Neural crest cell (in vitro differentiated cells): ENCODE measurements at places on chromosomes 3 and 15.

DNA sequence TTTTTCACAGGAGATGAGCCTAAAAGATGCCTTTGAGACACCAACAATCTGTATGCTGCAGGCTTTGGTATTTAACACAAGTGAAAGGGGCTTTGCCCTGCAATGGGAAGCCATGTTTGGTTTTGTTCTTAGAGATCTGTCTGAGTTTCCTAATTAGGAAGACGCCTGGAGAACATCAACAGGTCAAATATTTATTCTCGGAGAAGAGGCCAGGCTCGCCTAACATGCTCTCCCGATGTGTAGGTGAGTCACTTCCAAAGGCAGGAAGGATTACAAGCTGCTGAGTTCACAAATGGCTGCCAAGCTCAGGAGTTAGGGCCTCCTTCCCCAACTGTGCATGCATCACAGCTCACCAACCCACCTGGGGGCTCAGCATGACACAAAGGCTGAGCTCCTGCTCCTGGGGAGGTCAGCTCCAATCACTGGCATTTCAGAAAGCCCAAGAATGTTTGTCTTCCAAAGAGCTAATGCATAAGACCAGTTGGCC is 119.5 kb upstream of the PRICKLE2 start:
- no peak for DNase-seq

- DNase-seq: no peak
These were observed 17.4 kb upstream of the TRMT10C start for GRCh38 chr3:101544161-101544850.

- DNase-seq: no peak
These were observed 55.2 kb downstream of the NPTN start for GRCh38 chr15:73578026-73578425.

- no peak for DNase-seq
These were observed 68.9 kb downstream of the IL20RB start for GRCh38 chr3:137026701-137027100.

GRCh38 chr3:48467110-48467454 is 20.5 kb downstream of the ATRIP start:
- DNase-seq: no peak

DNA sequence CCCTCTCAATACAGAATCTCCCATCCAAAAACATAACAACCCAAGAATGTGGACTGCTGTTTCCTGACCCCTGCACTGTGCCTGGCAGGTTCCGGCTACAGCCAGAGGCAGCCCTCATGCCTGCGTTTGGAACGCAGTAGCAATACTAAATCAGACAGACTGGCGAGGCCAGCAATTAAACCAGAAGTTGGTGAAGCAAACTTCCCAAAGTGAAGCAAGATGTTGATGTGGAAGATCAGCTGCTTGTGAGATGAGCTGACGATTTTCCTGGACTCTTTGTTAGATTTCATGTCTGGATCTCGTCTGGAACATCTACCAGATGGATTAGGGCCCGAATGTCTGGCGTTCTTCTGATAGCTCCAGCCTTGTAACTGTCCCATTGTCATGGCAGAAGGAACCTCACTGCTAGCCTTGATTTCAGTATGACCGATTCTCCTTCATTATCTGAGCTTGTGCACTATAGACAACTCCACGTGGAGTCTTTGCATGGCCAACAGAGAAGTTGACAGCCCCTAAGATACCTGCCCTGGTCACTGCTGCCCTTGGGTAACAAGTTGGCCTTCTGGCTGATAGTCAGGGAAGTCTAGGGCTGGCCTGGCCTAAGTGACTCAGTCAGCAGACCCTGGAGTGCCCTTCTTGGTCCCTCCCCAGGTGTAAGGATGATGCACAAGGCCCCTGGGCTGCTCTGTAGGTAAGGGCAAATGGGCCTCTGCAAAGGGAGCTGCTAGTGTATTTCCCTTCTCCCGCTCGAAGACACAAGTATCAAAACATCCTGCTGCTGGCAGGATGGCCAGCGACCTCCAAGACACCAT is 126.5 kb downstream of the ADAMTS17 start:
- DNase-seq: no peak

DNA sequence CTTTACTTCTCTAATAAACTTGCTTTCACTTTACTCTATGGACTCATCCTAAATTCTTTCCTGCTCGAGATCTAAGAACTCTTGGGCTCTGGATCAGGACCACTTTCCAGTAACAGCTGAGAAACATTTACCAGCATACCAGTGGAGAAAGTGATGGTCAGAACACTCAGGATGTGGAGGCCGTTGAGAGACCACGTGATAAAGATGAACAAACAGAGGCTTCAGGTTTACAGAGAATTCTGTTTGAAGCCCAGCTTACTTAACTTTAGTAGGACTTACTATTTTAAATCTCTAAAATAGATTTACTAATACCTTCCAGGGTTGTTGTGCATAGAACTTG is 57.0 kb downstream of the FRMD4B start:
- DNase-seq: no peak

- no peak for DNase-seq
These were observed 4.1 kb downstream of the FOXP1 start for GRCh38 chr3:71579326-71579934.

DNA sequence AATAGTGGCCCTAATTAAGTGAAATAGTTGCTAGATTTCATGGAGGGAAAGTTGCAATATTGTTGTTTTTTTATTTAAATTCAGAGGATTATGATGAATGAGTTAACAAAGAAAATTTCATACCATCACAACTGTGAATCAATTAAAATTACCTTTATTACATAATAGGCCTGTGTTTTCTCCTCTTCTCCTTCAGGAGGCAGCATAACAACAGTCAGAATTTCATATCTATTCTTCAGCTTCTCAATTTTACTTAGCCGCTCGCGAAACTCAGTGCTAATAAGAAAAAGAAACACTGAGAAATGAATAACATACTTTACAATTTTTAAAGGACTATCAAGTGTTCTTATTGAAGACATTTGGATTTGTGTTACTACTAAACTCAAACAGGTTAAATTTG is 29.4 kb downstream of the TTC14 start:
- DNase-seq: no peak

DNA sequence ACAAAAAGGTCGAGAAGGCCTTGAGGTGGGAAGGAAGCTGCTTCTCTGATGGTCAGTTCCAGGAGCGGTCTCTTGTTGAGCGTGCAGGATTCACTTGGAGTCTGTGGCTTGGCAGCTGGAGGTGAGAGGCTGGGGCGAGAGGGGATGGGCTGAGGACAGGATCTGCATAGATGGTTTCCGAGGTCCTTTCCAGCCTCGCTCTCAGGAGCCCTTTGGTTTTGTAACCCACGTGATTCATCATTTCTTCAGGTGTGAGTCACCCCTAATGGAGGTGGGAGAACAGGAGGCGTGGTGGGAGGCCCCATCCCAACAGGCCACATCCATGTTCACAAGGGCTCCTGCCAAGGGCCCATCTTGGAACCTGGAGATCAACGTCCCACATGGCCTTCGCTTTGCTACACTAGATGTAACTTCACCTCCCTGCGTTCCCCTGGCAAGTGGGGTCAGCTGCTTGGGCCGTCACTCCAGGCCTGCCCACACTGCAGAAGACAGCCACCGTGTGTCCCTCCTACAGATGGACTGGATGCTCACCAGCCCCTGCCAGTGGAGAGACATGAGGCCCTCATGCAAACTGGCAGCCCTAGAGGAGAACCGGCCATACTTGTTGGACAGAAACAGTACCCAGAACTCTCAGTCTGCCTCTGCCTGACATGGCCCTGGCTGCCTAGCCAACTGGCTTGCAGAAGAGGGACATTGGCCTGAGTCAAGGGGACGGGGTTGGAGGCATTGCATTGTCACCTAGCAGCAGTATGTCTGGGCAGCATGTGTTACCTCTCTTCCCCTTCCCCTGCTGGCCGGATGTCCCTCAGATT is 1.6 kb upstream of the PCSK6 start:
- no peak for DNase-seq

DNA sequence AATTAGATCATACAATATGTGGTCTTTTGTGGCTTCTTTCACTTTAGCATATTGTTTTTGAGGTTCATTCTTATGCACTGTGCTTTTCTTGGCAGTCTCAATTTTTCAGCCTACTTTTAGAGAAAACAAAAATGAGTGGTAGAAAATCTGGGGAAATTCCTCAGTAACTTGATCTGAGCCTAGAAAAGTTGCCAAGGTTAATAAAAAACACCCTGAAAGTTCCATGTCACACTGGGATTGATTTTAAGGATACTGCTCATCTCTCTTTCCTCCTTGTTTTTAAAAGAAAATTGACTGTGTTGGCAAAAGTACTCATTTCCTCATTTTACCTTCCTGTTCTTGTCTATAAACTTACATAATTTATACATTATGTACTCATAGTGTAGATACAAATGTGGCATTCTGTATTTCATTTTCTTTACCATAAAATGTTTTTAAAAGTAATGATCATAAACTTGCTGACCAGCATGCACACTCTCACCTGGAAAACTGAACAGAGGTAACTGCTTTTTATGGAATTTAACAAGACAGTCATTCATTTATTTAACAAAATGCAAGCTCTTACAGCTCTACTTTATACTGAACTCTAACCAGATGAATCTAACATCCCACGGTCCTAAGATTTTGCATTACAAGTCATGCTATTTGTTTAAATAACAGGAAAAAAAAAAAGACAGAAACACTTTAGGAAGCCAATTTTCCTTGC is 28.6 kb upstream of the SH3BP5 start:
- DNase-seq: no peak

DNA sequence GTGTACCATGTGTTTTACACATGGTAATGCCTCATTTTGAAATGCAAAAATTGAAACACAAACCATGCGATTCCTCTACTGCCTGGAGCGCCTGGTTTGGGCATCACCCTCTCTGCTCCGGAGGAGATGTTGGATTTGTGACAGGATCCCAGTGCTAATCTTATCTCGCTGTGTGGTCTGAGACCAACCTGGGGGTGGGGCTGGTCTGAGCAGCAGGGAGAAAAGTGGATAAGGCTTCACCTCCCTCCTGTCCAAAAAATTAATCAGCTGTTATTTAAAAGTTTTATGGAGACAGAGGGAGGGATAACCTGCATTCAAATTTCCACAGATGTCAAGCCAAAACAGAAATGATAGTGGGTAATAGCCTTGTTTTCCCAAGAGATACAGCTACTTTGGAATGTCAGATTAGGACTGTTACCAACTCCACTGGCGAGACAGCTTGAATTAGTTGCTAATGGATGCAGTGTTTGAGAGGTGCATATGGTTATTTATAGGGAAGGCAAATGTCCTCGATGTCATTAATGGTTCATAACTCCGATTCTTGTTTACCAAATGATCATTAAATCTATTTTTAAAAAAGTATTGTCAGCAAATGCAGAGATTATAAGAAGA is 54.0 kb upstream of the SKOR1 start:
- DNase-seq: no peak

DNA sequence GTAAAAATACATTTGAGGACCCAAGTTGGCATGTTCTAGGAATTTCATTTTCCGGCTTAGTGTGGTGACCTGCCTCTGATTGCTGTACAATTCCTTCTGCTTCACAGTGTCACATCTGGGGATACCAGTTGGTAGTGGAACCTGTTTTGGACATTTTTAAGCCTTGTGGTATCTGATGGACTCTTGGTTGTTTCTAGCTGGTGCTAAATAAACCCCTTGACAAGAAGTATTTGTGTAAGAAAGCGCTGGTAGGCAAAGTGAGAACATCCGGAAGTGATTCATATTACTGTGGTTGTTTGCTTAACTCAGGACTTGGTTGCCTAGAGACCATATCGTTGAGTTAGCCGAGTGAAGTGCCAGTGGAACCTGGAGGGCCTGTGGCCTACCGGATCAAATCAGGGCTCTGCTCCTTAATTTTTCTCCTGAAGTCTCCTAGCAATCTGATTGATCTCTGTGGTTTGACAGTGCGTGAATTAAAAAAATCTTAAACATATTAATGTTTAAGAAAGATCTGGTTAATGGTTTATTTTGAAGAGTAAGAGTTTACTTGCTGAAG is 12.8 kb downstream of the IQGAP1 start:
- DNase-seq: no peak

- no peak for DNase-seq
These were observed 6.2 kb upstream of the IGSF10 start for GRCh38 chr3:151467069-151467468.

GRCh38 chr3:36429986-36430485 is 49.7 kb downstream of the STAC start:
- no peak for DNase-seq

GRCh38 chr15:66730168-66731021 is 28.4 kb downstream of the SMAD6 start:
- DNase-seq: no peak

- peak; percentile 13 for DNase-seq
These were observed 375.1 kb downstream of the PTPRG start for GRCh38 chr3:61936344-61936937.

- no peak for DNase-seq
These were observed 171.5 kb downstream of the TCF12 start for GRCh38 chr15:57089815-57090495.

DNA sequence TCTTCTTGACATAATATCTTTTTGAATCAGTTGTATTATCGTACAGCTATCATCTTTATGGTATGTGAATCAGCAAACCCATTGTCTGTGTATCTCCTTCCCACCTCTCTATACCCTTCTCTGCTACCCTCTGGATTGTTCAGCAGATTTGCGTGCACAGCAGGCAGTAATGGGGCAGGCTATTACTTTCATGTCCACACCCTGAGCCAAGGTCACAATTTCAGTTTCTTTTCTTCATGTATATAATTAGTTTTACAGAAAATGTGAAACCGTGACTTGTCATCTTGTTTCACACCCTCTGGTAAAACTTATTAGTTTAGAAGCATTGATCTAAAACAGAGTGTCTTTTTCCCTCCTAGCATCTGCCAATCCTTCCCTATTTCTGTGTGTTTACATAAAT is 770.4 kb upstream of the SEMA6D start:
- DNase-seq: no peak

DNA sequence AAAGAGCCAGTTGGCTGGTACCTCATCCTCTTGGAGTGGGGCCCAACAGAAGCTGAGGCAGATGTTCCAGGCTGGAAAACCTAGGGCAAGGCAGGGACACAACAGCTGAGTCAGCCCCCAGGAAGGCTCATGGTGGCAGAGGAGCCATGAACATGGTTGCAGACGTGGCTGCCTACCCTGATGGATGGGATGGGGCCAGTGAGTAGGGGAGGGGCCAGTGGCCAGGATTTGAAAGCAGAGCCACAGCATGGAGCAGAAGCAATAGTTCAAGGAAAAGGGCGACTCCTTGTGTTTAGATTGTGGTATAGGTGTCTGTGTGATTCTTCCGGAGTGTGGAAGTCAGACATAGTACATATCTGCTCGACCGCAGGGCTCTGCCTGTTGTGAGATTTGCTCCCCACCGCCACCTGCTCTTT is 24.2 kb downstream of the PXYLP1 start:
- DNase-seq: no peak
